Endodermal cell (in vitro differentiated cells): ENCODE measurements at places on chromosomes 12 and 14. TPM values are rescaled to one million over a fixed set of nuclear protein-coding genes. Genes with fewer than 3 reads are reported as not detected.

The ADAM21 gene
- 0.18 TPM in 1 of 3 replicates, not detected in the others for total RNA-seq

The GLT8D2 gene
- total RNA-seq = 0.90 and 1.3 TPM in 2 replicates

- H3K27ac ChIP-seq = peak overlapping the region; percentile 13
- H3K4me1 ChIP-seq = peaks cover 8% of the 10 kb centered on the region
- H3K36me3 ChIP-seq = no peaks in the 10 kb centered on the region
- DNase-seq = no peak
Measured at GRCh38 chr14:61596990-61597389, 98.3 kb upstream of the HIF1A start.

DNA sequence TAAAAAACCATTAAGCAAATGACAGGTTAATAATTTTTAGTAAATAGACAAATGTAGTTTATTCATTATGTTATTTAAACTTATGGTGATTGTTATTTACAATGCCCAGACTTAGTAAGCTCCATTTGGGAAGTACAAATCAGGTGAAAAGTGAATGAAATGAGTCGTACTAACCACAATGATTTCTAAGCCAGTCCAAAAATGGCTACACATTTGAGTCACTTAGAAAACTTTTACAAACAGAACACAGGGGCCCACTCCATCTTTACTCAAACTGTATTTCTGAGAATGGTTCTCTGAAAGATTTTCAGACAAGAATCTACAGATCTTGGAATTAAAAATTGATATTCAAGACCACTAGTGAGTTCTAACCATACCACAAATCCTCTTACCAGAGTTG lies 653.3 kb upstream of the MIS18BP1 start:
- no peaks in the 10 kb centered on the region for H3K36me3 ChIP-seq
- no peaks in the 10 kb centered on the region for H3K4me1 ChIP-seq
- no peak for DNase-seq
- H3K4me3 ChIP-seq = no peak overlapping the region
